ENCODE measurements at places on chromosomes 7 and 10. TPM values are rescaled to one million over a fixed set of nuclear protein-coding genes. Genes with fewer than 3 reads are reported as not detected.
A peak's percentile ranks its signal among the peaks of the same experiment; 100 is the strongest.

Gene ADAM12
- 1.9 TPM for total RNA-seq

Gene TBC1D12
- total RNA-seq, result 22.3 TPM

Gene GPRIN2
- total RNA-seq, result 16.9 TPM

Gene TRIL
- total RNA-seq, result 3.5 TPM

Gene SFTPA1
- total RNA-seq, result not detected

Gene C7orf57
- 0.34 TPM for total RNA-seq

Gene LFNG
- total RNA-seq, result 51.7 TPM

Gene STK31
- 32.1 TPM for total RNA-seq

Gene ALOX5
- total RNA-seq, result 21.2 TPM

Gene NKX2-3
- total RNA-seq, result not detected

Gene ZYX
- total RNA-seq, result 55.8 TPM

Gene CCDC3
- total RNA-seq, result 17.6 TPM

- no peak overlapping the region for H3K27ac ChIP-seq
- H3K4me3 ChIP-seq, result peak overlapping the region; percentile 17
- peaks cover 12% of the 10 kb centered on the region for H3K27me3 ChIP-seq
- no peaks in the 10 kb centered on the region for H3K36me3 ChIP-seq
- peaks cover 4% of the 10 kb centered on the region for H3K4me1 ChIP-seq
Measured at GRCh38 chr10:117175215-117175900, 21.9 kb upstream of the KCNK18 start.

DNA sequence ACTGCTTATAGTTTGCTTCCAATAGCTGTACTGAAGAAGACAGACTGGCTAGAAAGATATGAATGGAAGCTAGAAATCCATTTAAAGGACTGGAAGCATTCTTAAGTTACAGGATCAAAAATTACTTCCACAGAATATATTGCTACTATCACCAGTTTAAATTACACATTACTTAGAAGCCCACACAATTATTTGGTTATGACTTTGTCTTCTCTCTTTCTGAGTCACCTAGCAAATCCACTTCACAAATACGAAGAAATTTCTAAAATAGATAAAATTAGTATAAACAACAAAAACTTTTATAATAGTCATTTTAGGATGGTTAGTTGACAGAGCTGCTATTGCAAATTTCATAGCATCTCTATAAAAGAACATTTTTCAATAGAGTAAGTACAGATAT lies 108.1 kb downstream of the SNX13 start:
- H3K4me3 ChIP-seq, result no peak overlapping the region
- no peaks in the 10 kb centered on the region for H3K27me3 ChIP-seq
- no peak overlapping the region for H3K27ac ChIP-seq
- no peaks in the 10 kb centered on the region for H3K4me1 ChIP-seq
- H3K36me3 ChIP-seq, result no peaks in the 10 kb centered on the region

DNA sequence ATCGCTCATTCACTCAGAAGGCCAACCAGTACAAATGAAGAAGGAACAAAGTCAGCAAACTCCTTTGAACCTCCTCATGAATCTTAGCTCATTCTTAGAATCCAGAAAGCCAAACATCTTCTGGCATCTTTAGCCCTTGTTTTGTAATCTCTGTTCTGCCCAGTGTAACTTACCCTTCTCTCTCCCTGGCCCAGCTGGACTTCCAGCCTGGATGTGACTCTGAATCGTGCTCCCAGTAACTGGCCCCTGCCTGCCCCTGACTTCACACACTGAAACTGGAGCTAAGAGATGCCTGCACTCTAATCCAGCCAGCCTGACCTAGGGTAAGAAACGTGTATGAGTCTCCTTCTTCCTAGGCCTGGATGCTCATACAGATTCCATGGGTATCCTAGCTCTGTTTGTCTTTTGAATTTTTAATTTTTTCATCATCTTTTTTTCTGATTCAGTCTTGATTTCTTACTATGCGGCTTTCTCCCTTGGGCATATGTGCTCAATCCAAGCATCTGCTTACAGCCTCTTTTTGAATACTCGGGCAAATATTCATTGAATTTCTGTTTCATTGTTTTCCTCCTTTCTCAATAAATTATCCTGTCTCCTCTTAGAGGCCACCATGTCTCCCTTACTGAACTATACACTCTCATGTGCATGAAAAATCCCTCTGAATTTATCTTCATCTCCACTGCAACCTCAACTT lies 845.6 kb upstream of the AUTS2 start:
- H3K4me3 ChIP-seq, result no peak overlapping the region
- no peak overlapping the region for H3K27ac ChIP-seq
- no peak for DNase-seq

DNA sequence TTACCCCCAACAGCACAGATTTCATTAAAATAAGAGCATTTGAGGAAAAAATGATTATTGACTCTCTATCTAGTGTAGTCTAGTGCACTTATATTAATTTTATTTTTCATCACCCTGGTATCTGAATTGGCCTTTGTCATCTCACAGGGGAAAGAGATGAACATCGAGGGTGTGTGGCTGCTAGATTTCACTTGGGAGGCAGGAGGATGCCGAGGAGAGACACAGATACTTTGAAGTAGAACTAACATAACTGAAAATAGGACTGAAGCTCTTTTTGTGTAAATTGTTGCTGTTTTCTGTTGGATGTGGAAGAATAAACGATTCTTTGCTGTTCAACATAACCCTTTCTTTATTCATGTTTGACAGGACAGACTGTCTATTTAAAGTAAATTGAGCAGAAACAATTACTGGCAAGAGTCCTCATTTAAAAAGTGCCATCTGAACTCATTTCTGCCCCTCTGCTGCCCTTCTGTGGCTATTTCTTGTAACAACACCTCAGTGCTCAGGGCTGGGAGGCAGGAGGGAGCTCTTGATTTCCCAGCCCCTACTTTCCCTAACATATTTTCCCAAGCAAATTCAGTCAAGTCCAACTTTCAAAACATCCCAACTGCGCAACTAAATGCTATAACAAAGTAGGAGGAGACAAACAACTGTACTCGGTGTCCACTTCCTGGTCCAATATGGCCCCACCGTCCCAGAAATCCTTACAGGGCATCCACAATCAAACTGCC lies 15.6 kb downstream of the LYZL1 start:
- H3K4me1 ChIP-seq, result no peaks in the 10 kb centered on the region

GRCh38 chr7:159031750-159032149 lies 112.9 kb downstream of the VIPR2 start:
- no peak overlapping the region for H3K27ac ChIP-seq
- no peak overlapping the region for H3K4me3 ChIP-seq
- peaks cover 3% of the 10 kb centered on the region for H3K4me1 ChIP-seq
- H3K27me3 ChIP-seq, result no peaks in the 10 kb centered on the region
- no peaks in the 10 kb centered on the region for H3K36me3 ChIP-seq

DNA sequence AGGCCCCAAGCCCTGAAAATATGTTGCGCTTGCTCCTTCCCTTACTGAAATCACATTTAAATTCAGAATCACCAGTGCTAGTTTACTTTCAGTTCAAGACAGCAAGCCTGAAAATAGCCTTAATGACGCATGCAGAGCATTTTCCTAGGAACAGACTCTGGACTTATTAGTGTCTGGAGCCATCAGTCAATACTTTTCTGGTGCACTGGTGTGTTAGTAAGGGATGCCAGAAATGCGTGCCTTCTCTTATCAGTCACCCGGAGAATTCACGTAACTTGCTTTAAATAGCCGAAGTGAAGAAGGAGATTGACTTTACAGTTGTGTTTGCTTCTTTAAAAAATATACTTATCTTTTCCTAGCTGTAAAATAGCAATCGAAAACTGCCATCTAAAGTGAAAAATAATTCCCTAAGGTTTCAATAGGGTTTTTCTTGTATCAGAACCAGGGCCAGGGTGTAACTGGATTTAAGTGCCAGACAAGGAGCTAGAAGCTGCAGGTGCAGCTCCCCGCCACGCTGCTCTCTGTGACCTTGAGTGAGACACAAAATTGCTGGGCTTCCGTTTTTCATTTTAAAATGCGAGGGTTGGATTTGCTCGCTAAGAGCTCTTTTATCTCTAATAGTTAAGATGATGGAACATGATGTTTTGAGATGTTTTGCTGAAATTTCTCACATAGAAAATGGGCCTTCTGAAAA lies 177.8 kb downstream of the NSUN6 start:
- H3K27ac ChIP-seq, result no peak overlapping the region
- DNase-seq, result no peak
- no peaks in the 10 kb centered on the region for H3K27me3 ChIP-seq
- no peak overlapping the region for H3K4me3 ChIP-seq
- H3K36me3 ChIP-seq, result no peaks in the 10 kb centered on the region

- peaks cover 10% of the 10 kb centered on the region for H3K4me1 ChIP-seq
- peak overlapping the region; percentile 78 for H3K27ac ChIP-seq
- no peaks in the 10 kb centered on the region for H3K27me3 ChIP-seq
Measured at GRCh38 chr10:132516771-132517725, 20.5 kb upstream of the INPP5A start.

- no peaks in the 10 kb centered on the region for H3K36me3 ChIP-seq
- H3K27ac ChIP-seq, result no peak overlapping the region
- DNase-seq, result no peak
- H3K4me1 ChIP-seq, result no peaks in the 10 kb centered on the region
- H3K27me3 ChIP-seq, result no peaks in the 10 kb centered on the region
Measured at GRCh38 chr7:36473454-36474282, 84.0 kb downstream of the ANLN start.

DNA sequence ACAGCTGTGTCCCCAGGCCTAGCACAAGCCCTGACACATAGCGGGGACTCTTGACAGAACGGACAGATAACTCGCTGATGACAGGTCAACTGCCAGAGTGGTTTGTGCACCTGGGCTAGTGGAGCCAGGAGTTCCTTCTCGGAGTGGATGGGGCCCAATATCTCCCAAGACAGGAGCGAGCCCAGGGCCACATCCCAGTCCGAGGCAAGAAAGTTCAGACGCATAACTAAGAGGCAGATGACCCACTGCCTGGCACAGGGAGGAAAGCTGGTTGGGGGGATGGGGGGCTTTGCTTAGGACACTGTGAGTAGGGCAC lies 69.6 kb upstream of the ZNF479 start:
- no peaks in the 10 kb centered on the region for H3K36me3 ChIP-seq
- H3K4me1 ChIP-seq, result no peaks in the 10 kb centered on the region
- DNase-seq, result no peak
- H3K27ac ChIP-seq, result no peak overlapping the region
- H3K4me3 ChIP-seq, result no peak overlapping the region

DNA sequence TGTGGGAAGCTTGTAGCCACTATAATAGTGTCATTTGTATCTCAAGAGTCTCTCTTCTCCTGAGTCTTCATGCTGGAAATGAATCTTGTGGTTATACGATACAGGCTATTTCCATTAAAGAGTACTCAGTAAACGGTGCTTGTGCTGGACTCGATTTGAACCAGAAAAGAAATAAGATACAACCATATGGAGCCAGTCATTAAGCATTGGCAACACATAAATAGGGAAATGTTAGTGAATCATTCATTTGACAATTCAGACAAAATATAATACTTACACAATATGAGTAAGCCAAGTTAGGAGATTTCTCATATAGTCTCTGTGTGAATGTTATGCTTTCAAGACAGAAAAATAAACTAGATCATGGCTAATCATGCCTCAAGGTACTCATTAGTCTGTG lies 356.8 kb downstream of the PLXDC2 start:
- H3K4me1 ChIP-seq, result no peaks in the 10 kb centered on the region
- H3K27ac ChIP-seq, result no peak overlapping the region
- no peaks in the 10 kb centered on the region for H3K27me3 ChIP-seq
- DNase-seq, result no peak
- no peak overlapping the region for H3K4me3 ChIP-seq

DNA sequence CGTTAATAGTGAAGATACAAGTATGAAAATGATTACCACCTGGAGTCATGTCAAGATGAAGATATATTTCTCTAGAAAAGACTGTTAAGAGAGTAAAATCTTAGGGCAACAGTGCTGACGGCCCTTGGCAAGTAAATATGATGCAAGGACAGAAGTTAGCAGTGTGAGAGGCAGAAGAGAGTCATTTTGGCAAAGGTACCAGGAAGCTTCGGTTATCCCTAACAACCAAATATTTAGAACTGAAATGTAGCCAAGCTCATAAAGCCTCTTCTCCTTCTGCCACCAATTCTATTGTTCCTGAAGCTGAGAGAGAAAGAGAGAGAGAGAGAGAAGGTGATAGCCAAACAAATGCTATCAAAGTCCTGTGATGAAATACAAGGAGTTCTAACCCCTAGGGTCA lies 109.6 kb downstream of the MACC1 start:
- no peaks in the 10 kb centered on the region for H3K27me3 ChIP-seq
- H3K4me3 ChIP-seq, result no peak overlapping the region
- H3K4me1 ChIP-seq, result peaks cover 4% of the 10 kb centered on the region

- H3K4me1 ChIP-seq, result no peaks in the 10 kb centered on the region
- H3K27me3 ChIP-seq, result no peaks in the 10 kb centered on the region
- no peak overlapping the region for H3K4me3 ChIP-seq
Measured at GRCh38 chr7:114622221-114622620, 207.6 kb downstream of the FOXP2 start.

DNA sequence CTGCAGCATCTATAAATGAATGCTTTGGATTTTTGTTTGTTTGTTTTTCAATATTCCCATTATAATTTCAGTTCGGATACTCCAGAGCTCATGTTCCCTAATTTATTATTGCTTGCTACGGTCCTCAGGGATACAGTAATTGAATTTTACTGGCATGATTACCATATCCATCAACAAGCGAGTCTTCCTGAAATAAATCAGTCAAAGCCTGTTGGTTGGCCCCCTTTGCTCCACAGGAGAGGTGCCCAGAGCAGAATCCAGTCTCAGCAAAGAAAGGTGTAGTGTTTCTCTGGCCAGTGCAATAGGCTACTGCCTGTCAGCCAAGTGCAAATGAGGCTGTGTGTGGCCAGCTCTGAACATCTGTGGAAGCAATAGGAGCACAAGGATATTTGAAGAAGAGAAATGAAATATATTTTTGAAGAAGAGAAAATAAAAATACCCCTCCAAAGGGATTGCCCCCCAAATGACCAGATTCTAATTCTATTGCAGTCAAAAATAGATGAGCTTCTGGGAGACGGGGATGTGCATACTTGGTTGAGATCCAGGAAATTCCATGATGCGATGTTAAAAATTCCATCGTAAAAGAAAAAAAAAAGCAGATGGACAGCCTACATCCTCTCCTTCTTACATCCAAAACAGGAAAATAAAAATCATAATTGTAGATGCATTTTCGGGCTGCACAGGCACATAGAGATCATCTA lies 18.1 kb downstream of the TRIL start:
- no peak overlapping the region for H3K27ac ChIP-seq
- H3K27me3 ChIP-seq, result no peaks in the 10 kb centered on the region
- H3K4me3 ChIP-seq, result no peak overlapping the region

DNA sequence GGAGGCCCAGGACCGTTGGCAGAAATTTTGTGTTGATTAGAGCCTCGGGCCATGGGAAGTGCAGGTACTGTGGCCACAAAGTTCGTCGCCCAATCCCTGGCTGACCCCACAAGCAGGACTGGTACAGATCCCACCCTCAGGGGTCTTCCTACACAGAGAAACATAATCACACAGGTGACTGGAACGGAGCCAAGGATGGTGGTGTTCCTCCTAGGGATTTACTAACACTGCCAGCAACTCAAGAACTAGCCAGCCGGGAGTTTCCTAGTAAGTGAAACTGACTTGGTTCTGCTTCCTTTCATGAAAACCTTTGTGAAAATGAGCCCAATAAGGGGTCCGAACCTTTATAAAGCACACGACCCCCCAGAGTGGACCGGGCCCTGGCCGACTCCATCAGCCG lies 5.7 kb downstream of the CUX1 start:
- H3K27me3 ChIP-seq, result no peaks in the 10 kb centered on the region
- no peak overlapping the region for H3K4me3 ChIP-seq
- peaks cover 4% of the 10 kb centered on the region for H3K4me1 ChIP-seq
- DNase-seq, result peak; percentile 21
- peak overlapping the region; percentile 23 for H3K27ac ChIP-seq
- H3K36me3 ChIP-seq, result no peaks in the 10 kb centered on the region
